Central memory CD4-positive, alpha-beta T cell (primary cell): ENCODE measurements at places on chromosomes 6 and 20.

GRCh38 chr6:89208551-89208950 is 8.6 kb downstream of the GABRR1 start:
- DNase-seq: no peak

DNA sequence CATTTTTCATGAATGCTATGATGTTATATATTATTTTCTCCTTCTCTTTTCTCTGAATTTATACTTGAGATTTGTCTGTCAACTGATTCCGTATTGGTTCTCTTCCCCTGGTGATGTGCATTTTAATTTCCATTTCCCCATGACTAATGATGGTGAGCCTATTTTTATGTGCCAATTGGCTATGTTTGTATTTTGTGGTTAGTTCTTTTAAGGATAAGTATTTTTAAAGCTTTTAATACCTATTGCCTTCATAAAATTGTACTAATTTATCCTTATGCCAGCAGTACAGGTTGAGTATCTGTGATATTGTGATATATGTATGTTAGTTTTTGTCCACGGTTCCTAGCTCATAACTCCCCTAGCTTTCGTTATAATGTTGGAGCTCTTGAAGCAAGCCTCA is 2.8 kb downstream of the POLH start:
- no peak for DNase-seq

DNA sequence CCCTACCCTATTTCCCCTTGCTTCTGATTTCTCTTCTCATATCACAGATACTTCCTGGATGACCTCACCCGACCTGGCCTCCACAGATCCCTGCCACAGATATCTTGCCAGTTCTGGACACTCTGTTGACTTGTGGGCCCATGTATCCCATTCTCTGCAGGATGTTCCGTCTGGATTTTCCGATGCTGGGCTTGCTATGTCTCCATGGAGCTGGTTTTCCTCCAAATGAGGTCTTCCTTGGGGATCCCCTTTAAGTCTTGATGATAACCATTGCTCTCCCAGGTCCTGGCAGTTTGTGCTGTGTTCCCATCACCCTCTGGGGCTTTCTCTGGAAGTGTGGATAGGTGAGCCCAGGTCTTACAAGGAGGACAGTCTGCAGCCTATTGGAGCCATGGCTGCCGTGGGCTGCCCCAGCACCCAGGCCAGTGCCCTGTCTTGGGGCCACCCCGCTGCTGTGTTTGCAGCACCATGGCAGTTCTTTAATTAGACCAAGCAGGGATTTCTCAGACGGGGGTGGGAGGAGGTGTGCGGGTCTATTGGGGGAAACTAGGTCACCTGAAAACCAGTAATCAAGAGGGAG is 23.9 kb downstream of the PPP1R16B start:
- no peak for DNase-seq

- DNase-seq: no peak
These were observed 97.2 kb downstream of the TULP4 start for GRCh38 chr6:158409451-158409850.

GRCh38 chr6:119447921-119448320 is 98.4 kb upstream of the MAN1A1 start:
- DNase-seq: no peak
